ENCODE measurements at places on chromosomes 1 and 21. TPM values are rescaled to one million over a fixed set of nuclear protein-coding genes. Genes with fewer than 3 reads are reported as not detected.

The DENND2C gene
- polyA plus RNA-seq = 4.9 TPM

The C1QC gene
- 52.9 TPM for polyA plus RNA-seq

The C8A gene
- 188 TPM for polyA plus RNA-seq

The S100A16 gene
- polyA plus RNA-seq = 142 TPM

The HCRTR1 gene
- polyA plus RNA-seq = 0.06 TPM

The HSPG2 gene
- 21.0 TPM for polyA plus RNA-seq

The FMO3 gene
- 147 TPM for polyA plus RNA-seq

The LSM10 gene
- 40.2 TPM for polyA plus RNA-seq

The FAM151A gene
- 1.5 TPM for polyA plus RNA-seq

The OR14K1 gene
- polyA plus RNA-seq = not detected

The RPL22 gene
- 105 TPM for polyA plus RNA-seq

The OPRD1 gene
- polyA plus RNA-seq = not detected

The LRRC38 gene
- polyA plus RNA-seq = not detected

The IGSF9 gene
- 21.3 TPM for polyA plus RNA-seq

The FCGR3A gene
- 9.8 TPM for polyA plus RNA-seq

The PLXNA2 gene
- polyA plus RNA-seq = 1.8 TPM

The HAPLN2 gene
- polyA plus RNA-seq = not detected

The GBP6 gene
- not detected for polyA plus RNA-seq

The CLCNKB gene
- polyA plus RNA-seq = not detected

The DNAJC28 gene
- 2.9 TPM for polyA plus RNA-seq

The A3GALT2 gene
- polyA plus RNA-seq = not detected

The KRTAP19-1 gene
- not detected for polyA plus RNA-seq

The SLAMF8 gene
- 1.1 TPM for polyA plus RNA-seq

The NOS1AP gene
- 3.5 TPM for polyA plus RNA-seq

The SLC35F3 gene
- polyA plus RNA-seq = not detected

The USP48 gene
- 15.8 TPM for polyA plus RNA-seq

The CFHR1 gene
- 1,028 TPM for polyA plus RNA-seq

The TRAF3IP3 gene
- 0.87 TPM for polyA plus RNA-seq

The S100A5 gene
- polyA plus RNA-seq = not detected

The YY1AP1 gene
- polyA plus RNA-seq = 13.3 TPM

The RGS16 gene
- 1.1 TPM for polyA plus RNA-seq

The PGLYRP3 gene
- polyA plus RNA-seq = not detected

The FALEC gene
- not detected for polyA plus RNA-seq

The CREB3L4 gene
- 4.4 TPM for polyA plus RNA-seq

The GUCA2B gene
- polyA plus RNA-seq = 3.3 TPM

The PBX1 gene
- 2.5 TPM for polyA plus RNA-seq

The LRRC8B gene
- polyA plus RNA-seq = 2.5 TPM

The KIRREL1 gene
- 2.6 TPM for polyA plus RNA-seq

The PLPPR4 gene
- polyA plus RNA-seq = 0.22 TPM

The ROR1 gene
- polyA plus RNA-seq = 0.24 TPM

The ITPKB gene
- 0.61 TPM for polyA plus RNA-seq

The TNFRSF18 gene
- 0.17 TPM for polyA plus RNA-seq

The ERICH3 gene
- 0.05 TPM for polyA plus RNA-seq

The SPRR2D gene
- polyA plus RNA-seq = not detected

The C1orf226 gene
- 4.8 TPM for polyA plus RNA-seq

The BARHL2 gene
- polyA plus RNA-seq = not detected

The ALPL gene
- 43.5 TPM for polyA plus RNA-seq

The POU3F1 gene
- polyA plus RNA-seq = not detected

The PRMT6 gene
- polyA plus RNA-seq = 15.2 TPM
